ENCODE measurements at places on chromosomes 7 and 10. TPM values are rescaled to one million over a fixed set of nuclear protein-coding genes. Genes with fewer than 3 reads are reported as not detected.

Gene ARHGEF35
- total RNA-seq = 4.3 TPM

DNA sequence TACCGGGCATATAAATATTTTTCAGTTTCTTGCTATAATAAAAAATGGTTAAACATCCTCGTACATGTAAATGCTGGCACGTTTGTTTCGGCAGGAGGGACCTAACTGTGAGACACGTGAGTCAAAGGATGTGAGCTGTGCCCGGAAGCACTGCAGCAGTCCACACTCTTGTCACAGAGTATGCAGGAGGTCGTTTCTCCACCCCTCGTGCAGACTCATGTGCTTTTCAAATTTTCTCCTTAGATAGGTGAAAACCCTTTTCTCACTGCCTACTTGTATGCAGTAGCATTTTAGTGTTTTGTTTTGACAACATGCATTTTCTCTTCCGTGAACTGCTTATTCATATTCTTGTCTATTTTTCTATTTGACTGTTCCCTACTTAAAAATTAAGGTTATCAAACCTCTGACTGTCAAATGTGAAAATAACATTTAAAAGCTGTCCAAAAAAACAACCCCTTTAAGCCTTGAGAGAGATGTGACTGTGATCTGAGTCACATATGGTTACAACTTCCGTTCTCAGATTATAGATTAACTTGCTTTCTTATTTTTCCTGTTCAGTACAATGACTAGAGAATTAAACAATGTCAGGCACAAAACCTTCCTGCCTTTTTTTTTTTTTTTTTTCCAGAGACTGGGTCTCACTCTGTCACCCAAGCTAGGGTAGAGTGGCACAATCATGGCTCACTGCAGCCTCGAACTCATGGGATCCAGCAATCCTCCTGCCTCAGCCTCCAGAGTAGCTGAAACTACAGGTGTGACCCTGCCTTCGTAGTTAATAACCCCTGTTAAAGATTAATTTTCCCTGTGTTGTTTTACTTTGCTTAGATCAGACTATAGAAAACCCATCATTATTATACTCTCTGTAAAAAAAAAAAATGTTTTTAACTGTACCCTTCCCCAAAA lies 45.1 kb downstream of the DPY19L1 start:
- DNase-seq = no peak

DNA sequence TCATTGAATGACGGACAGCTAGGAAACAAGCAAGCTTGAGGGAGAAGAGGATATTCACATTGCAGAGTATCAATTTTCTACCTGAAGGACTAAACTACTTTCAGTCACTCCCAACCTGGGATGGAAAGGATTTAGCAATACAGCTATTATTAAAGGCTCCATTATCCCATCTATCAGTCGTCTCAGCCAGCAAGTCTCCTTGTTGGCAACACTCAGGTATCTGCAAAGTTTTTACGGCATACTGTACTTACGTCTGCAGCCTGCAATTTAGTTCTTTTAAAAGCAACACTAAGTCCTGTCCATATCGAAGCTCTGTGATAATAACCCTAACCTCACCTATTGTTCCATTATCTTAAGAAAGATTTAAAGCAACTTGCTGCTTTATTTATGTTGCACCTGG lies 689.4 kb downstream of the PARD3 start:
- DNase-seq = no peak

GRCh38 chr7:133053321-133053891 lies 28.5 kb downstream of the CHCHD3 start:
- no peak for DNase-seq

- DNase-seq = no peak
Observed at GRCh38 chr10:22598478-22598877, 115.9 kb downstream of the PIP4K2A start.

GRCh38 chr10:100998991-100999741 lies 442 bp upstream of the LZTS2 start:
- peak; percentile 86 for DNase-seq
